H9 (cell line): ENCODE measurements at places on chromosomes 2 and 18. TPM values are rescaled to one million over a fixed set of nuclear protein-coding genes. Genes with fewer than 3 reads are reported as not detected.

ZNF385B gene
- 2.1 and 3.0 TPM in 2 replicates for total RNA-seq

RHBDD1 gene
- 23.0 and 24.9 TPM in 2 replicates for total RNA-seq

ITPRIPL1 gene
- 16.1 and 16.3 TPM in 2 replicates for total RNA-seq

MATN3 gene
- 12.2 and 13.5 TPM in 2 replicates for total RNA-seq

PCGF1 gene
- total RNA-seq, result 23.8 and 28.1 TPM in 2 replicates

RAMP1 gene
- 0.63 and 0.75 TPM in 2 replicates for total RNA-seq

LTBP1 gene
- total RNA-seq, result 27.3 and 28.5 TPM in 2 replicates

SP140 gene
- total RNA-seq, result 0.31 and 0.70 TPM in 2 replicates

SCYGR3 gene
- total RNA-seq, result not detected in 2 replicates

RGPD4 gene
- 0.07 TPM in 2 replicates for total RNA-seq

ALKAL2 gene
- total RNA-seq, result 0.48 and 0.68 TPM in 2 replicates

LRP1B gene
- not detected in 2 replicates for total RNA-seq

COLEC11 gene
- total RNA-seq, result 0.39 TPM in 1 of 2 replicates, not detected in the other

GDF7 gene
- total RNA-seq, result 0.04 TPM in 1 of 2 replicates, not detected in the other

PARD6G gene
- total RNA-seq, result 11.2 and 12.0 TPM in 2 replicates

IL36B gene
- not detected in 2 replicates for total RNA-seq

DSG4 gene
- total RNA-seq, result not detected in 2 replicates

PLEKHH2 gene
- total RNA-seq, result 2.5 and 3.1 TPM in 2 replicates

MYOM1 gene
- 0.17 and 0.20 TPM in 2 replicates for total RNA-seq

CHRND gene
- not detected in 2 replicates for total RNA-seq

POTEI gene
- 0.99 and 1.2 TPM in 2 replicates for total RNA-seq

ASXL2 gene
- total RNA-seq, result 32.7 and 35.4 TPM in 2 replicates

IL36A gene
- not detected in 2 replicates for total RNA-seq

NPPC gene
- 1.1 and 1.2 TPM in 2 replicates for total RNA-seq

KYNU gene
- 0.37 TPM in 1 of 2 replicates, not detected in the other for total RNA-seq
